Amniotic epithelial cell (primary cell): ENCODE measurements at places on chromosomes 5 and 9.

GRCh38 chr5:180281706-180282105, 10.2 kb downstream of the MAPK9 start:
- no peak for DNase-seq

- no peak for DNase-seq
These were observed 42.0 kb downstream of the BICD2 start for GRCh38 chr9:92722386-92723298.

DNA sequence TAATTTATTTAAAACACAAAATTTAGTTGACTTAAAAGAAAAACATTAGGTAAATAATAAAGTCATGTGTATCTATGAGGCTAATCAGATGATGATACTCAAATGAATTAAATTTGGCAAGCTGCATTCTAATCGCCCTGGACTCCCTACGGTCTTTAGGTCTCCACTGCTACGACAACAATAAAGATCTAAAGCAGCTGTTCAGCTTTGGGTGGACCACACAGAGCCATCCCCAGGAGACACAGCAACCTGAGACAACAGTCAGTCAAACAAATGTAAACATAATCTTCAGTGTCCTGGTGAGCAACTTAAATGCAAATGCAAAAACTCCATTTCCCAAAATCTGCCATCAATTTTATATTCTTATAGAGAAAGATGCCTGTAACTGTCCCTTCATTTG, 65.5 kb downstream of the MCTP1 start:
- no peak for DNase-seq

DNA sequence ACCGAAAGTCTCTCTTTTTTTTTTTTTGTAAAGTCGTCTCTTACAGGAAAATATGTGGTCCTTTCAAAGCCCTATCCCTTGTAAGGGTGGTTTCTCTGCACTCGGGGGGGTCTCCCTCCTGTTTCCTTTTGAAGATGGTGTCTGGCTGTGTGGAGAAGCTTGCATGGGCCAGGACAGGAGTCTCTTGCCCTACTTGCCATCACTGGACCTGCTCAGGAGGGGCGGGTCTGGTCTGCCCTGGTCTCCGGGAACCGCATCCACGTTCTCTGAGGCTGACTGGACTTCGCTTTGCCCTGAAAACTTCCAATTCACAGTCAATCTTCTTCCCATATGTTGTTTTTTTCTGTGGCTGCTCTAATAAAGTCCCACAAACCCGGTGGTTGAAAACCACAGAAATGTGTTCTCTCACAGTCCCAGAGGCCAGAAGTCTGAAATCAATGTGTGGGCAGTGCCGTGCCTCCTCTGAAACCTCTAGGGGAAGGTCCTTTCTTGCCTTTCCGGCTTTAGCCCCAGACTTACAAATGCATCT, 92.9 kb upstream of the IER5L start:
- peak; percentile 96 for DNase-seq

- DNase-seq, result no peak
These were observed 826 bp downstream of the GPRIN1 start for GRCh38 chr5:176608937-176609723.

GRCh38 chr5:14109041-14109747, 33.9 kb upstream of the TRIO start:
- DNase-seq, result no peak

DNA sequence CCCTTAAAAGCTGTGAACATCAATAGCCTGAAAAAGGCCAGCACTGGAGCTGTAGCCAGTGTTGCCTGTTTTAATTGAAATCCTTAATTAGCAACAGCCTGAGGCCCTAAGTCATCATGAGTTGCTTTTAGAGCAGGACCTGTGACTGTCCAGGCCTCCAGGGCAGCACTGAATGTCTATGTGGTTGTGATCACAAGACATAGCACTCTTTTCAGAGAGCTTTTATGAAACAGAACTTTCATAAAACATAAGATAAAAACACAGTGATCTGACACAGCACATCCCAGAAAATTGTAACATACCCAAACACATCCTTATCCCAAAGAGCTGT, 85.5 kb upstream of the MYO10 start:
- DNase-seq, result no peak

DNA sequence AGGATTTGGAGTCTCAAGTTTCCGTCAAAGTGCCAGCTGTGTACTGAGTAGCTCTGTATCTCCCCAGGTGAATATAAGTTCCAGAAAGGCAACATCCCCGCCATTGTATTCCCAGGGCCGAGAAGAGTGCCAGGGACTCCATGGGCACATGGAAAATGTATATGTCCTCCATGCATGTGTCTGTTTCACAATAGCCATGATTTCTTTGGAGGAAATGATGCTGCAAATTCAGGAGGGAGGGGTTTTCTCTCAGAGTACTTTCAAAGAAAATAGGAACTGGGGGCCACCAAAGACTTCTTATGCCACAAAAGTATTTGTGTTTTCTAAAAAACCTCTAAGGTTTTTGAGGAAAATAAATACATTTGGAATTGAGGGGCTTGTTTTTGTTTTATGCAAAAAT, 524.6 kb downstream of the BNC2 start:
- DNase-seq, result no peak

DNA sequence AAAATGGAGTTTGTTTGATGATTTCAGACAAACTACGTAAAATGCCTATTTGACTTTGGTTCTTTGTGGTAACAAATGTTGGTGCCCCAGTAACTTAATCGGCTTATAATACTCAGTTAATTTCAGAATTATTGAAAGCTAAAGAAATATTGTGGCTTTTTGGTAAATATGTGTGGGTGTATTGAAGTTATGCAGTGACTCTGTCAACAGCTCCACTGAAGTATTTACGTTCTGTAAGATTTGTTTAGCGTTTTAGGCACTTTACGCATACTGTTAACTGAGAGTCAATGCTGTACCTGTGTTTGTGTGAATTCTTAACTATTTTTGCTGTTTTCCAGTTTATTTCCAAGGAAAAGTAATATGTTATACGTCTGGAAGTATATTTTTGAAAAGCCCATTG, 2.2 kb downstream of the RAD23B start:
- DNase-seq, result peak; percentile 33

GRCh38 chr5:17666726-17667235, 32.5 kb downstream of the TAF11L14 start:
- no peak for DNase-seq

DNA sequence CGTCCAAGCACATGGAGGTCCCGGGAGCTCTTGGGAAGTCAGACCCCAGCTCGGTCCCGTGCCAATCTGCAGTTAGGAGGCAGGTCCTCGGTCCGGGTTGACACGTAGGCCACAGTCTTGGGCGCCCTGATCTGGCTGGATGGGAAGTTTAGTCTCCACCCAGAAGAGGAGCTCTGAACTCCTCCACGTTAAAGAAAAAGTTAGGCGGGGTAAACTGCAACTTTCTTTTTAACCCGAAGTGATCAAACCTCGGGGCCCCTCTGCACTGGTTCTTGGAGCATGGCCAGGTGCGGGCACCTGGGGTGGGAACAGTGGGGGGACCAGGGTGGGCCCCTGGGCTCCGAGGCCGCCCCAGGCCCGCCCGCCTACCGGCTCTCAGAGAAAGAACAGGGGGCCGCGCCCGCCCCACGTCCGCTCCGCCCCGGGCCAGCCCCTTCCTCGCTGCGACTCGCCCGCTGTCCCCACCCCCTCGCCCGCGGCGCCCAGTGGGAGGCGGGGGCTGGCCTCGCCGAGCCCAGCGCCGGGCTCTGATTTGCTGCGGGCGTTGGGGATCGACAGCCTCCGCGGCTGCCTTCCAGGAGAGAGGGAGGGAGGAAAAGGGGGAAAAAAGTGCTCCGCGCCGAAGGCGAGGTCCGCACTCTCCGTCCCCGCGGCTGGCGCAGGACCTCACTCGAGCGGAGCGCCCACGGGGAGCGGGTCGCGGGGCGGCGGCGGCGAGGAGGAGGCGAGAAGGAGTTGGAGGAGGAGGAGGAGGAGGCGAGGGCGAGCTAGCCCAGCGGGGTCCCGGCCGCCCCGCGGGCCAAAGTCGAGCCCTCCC, at the start of gene COL5A1:
COL5A1 (plus strand) TSS at position 631 of the 817 bp plus-strand sequence. CDS start 385 bp downstream, outside the sequence.
- DNase-seq, result peak; percentile 91

DNA sequence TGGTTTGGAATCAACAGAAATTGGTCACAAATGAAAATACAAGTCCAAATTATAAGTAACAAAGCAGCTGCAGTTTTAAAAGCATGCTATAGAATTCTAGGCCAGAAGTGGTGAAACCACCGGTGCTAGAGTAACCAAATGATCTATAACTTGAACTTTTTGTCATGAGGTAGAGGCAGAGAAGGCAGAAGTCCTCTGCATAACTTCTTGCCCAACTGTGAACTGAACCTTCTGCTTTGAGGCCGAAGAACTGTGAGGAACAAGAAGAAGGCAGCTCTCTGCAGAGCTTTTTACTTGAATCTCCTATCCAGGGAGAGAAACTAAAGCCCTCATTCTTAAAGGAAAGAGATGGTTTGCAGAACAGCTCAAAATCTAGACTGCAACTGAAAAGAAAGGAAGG, 36.2 kb upstream of the TENT2 start:
- DNase-seq, result no peak

DNA sequence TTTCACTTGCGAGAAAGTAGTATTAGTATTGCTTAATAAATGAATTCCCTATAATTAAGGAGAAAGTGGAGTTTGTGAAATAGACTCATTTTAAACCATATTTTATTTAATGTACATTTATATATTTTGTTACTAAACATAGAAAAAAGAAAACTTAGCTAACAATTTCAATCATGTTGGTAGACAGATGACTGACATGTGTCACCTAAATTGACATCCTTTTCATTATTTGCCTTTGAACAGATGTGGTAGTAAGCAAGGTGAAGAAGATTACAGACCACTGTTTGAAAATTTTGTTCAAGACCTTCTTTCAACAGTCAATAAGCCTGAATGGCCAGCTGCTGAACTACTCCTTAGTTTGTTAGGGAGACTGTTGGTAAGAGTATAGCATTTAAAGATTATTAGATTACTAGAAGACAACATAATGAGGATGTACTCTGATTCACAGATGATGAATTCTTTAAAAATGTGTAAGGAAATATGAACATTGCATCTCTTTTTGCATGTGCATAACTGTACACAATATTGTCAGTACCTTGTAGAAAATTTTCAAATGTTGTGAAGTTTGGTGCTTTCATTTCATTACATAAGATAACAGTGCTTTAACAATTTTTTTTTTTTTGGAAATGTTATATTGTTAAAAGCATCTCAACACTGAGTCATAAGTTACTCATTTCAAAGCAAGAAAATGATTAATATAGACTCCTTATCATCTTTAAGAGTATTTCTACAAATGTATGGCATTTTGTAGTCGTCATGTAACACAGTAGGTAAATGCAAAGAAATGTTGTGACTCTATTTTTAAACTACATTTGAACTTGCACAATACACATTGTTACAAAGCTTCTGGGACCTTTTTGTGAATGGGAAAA, 139.5 kb downstream of the NIPBL start:
- peak; percentile 58 for DNase-seq
